MV-4-11 (cell line): ENCODE measurements at places on chromosomes 7 and 10.

DNA sequence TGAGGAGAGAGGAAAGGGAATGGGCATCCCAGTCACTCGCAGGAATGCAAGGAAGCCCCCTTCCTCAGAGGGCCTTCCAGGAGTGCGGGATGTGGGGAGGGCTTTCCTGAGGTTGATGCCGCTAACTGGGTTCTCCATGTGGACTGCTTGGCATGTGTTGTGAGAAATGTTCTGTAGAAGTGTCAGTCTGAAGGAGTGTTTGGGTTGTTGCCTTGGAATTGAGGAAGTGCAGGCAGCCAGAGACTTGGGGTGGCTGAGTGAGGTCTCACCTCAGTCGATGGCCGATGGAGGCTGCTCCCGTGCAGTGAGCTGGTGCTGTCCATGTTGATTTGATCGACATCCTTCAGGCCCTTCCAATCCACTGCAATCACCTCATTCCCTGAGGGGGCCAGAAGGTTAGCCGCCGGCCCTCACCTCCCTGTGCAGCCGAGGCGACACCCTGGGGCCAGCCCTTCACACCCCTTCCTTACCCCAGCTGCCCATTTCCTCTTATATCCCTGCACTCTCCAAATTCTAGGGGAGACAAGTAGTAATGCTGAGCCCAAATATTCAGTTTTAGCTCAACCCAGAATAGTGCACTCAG, 2.7 kb downstream of the FAM131B start:
- no peak for DNase-seq

- peak; percentile 92 for DNase-seq
Observed at GRCh38 chr10:4770801-4771553, 55.0 kb upstream of the AKR1E2 start.

DNA sequence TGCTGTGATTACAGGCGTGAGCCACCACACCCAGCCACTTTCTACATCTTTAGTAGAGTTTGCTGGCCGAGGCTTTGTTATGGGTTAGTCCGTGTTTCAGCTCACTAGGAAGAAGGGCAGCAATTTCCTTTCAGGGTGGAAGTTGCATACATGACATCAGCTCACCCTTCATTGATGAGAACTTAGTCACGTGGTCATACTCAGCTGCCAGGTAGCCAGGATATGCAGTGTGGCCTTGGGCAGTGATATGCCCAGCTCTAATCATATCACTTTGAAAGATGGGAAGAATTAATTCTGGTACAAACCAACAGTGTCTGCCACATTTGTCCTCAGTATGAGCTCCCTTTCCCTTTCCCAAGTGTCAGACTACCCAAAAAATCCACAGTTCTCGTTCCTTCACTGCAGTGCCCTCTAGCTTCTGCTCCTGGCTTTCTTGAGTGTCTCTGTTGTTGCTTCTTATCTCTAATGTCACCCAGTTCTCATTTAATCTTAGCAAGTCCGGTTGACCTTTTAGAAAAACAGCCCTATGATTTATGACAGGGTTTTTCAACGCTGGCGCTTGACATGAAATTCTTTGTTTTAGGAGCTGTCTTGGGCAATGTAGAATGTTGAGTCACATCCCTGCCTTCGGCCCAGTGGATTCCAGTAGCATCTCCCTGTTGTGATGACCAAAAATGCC, 108.7 kb upstream of the ITGB1 start:
- peak; percentile 60 for DNase-seq

DNA sequence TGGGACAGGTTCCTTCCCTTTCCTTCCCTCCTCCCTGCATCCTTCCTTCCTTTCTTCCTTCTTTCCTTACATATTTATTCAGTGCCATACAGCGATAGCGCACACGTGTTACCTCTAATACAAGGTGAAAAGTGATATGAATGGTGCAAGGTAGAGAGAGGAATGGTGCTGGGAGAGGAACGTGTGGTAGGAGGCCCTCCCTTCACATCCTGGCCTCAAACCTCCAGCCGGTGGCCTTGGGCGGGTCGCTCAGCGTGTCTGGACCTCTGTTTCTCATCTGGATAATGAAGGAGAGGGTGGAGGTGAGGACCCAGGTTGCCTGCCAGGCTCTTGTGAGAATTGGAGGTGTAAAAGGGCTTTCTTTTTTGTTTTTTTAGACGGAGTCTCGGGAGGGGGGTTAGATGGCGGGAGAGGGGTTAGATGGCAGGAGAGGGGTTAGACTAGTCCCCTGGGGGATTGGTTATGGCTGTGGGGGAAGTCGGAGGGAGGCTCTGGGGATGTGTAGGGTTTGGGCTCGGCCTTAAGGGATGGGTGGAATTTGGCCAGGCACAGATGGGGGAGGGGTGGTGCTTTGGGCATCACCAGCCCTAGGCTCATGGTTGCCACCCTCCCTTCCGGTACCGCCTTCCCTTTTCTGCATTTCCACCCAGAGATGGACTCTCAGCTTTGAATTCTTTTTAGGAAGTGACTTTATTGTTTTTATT, 14.9 kb downstream of the CHST3 start:
- DNase-seq = no peak

GRCh38 chr10:24333736-24334135, 124.8 kb downstream of the KIAA1217 start:
- DNase-seq = no peak

- DNase-seq = no peak
Observed at GRCh38 chr7:51027935-51028830, 245.5 kb upstream of the GRB10 start.

DNA sequence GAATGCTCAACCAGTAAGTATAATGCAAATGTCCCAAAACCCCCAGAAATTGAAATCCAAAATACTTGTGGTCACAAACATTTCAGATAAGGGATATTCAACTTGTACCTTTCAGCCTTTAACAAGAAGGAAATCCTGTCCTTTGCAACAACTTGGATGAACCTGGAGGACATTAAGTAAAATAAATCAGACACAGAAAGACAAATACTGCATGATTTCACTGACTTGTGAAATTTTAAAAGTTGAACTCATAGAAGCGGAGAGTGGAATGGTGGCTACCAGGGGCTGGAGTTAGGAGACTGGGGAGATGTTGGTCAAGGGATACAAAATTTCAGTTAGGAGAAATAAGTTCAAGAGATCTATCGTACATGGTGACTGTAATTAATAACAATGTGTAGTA, 187.6 kb downstream of the DNAH11 start:
- DNase-seq = no peak

DNA sequence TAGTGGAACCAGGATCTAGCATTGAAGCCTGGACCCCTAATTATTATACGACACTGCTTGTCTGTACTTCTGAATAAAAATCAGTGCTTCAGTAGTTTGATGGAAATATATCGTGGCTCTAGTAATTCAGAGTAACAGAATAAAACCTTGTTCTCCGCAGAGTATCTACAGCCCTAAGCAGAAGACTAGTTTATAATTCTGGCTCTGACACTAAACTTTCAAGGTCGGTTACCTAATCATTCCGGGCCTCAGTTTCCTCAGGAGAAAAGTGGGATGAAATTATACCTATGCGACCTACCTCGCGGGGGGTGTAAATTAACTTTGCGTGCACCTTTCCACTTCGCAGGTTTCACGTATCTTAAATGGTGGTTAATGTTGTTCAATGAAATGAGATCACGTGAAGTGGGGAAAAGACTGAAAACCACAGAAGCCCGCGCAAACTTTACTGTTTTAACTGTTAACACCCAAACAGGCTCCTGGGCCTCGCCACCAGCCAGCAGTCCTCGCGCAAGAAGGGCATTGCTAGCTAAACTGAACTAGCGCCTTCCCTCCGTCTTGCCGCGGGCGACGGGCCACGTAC, 615 bp downstream of the THAP5 start:
- no peak for DNase-seq

DNA sequence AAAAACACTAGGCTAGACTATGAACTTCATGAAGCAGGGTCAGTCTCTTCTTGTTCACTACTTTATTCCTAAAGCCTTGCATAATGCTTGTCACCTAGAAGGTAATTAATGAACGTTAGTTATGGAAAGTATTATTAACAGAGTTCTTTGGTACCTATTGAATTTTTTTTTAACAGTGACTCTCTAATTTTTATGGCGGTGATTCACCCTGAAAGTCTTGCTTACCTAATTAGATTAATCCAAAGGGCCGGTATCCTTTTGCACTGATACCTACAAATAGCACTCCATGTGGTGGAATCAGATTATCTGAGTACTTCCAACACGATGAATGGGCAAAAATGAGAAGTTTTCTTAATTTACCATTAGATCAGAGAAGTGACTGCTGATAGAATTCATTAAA, 31.7 kb downstream of the STAM start:
- DNase-seq = no peak

- DNase-seq = no peak
Observed at GRCh38 chr10:77309509-77309908, 328.1 kb downstream of the KCNMA1 start.

GRCh38 chr10:35386594-35387174, 50.4 kb downstream of the CCNY start:
- DNase-seq = no peak
